ENCODE measurements at places on chromosomes 1 and 21.

DNA sequence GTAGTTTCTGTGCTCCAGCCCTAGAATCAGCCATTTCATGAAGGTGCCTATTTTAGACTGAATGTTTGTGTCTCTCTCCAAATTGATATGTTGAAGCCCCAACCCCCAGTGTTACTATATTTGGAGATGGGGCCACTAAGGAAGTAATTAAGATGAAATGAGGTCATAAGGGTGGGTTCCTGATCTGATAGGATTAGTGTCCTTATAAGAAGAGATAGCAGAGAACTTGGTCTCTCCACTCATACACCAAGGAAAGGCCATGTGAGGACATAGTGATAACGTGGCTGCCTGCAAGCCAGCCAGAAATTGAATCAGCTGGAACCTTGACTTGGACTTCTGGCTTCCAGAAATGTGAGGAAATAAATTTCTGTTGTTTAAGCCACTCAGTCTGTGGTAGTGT is 12.3 kb downstream of the RAVER2 start:
- no peak for DNase-seq

GRCh38 chr21:31483146-31483545 is 139.1 kb upstream of the TIAM1 start:
- DNase-seq, result no peak

DNA sequence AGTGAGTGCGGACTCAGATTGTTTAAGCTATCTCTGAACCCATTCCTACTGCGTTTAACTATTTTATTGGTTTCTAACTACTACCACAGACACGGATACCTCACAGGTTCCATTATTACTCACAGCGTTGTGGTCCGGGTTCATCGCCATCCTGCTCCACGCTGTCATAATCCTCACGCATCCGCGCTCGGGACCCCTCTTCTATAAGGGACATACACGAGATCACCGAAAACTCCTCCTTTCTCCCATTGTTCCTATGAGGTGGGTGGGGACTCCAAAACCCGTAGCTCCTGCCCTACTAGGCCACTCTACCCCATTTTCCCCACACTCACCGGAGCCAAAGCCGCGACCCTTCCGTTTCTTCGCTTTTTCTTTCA is 610 bp downstream of the RBM8A start:
- DNase-seq, result no peak

DNA sequence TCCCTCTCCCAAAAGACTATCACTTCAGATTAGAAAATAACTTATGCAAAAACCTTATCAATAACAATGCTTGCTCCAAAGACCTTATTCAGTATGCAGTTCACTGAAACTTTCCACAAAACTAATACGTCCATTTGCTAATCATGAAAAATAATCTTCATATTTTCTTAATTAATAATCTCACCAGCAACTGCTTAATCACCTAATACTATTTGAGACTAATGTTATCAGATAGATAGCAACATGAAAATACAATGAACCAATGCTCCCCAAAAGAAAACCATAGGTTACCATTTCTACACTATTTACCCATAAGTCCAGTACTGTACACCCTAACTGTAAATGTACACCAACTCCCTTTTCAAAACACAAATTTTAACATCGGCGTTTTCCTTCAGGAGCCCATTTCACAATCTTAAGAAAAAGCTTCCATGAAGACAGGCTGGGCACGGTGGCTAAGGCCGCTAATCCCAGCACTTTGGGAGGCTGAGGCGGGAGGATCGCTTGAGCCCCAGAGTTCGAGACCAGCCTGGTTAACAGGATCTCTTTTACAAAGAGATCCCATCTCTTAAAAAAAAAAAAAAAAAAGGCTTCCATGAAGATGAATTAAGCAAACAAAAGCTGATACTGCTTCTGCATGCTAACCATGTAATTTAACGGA is 1.7 kb downstream of the GNB1 start:
- no peak for DNase-seq

- DNase-seq, result no peak
Observed at GRCh38 chr1:160911925-160912324, 26.9 kb upstream of the ITLN1 start.

GRCh38 chr1:8370046-8370881 is 52.4 kb downstream of the SLC45A1 start:
- no peak for DNase-seq

- no peak for DNase-seq
Observed at GRCh38 chr1:161196521-161197451, 2.1 kb downstream of the ADAMTS4 start.

GRCh38 chr1:89361681-89362080 is 2.2 kb upstream of the GBP6 start:
- no peak for DNase-seq

DNA sequence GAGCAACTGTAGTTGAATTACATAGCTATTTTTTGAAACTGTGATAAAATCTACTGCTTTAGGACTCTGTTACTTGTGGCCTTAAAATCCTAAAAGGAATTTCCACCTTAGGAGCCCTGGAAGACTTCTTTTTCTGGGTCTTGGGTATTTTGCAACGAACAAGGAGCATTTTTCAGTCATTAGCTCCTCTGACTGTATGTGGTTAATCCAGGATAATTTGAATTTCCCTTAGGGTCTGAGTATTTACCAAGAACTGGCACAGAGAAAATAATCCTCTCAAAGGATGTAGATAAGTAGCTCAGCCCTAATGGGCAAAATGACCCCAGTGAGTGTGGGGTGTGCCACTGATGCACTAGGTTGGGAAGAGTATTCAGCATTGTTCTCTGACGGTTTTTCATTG is 170.4 kb downstream of the VAV3 start:
- no peak for DNase-seq

- no peak for DNase-seq
Observed at GRCh38 chr1:113223546-113223945, 150.5 kb downstream of the LRIG2 start.

DNA sequence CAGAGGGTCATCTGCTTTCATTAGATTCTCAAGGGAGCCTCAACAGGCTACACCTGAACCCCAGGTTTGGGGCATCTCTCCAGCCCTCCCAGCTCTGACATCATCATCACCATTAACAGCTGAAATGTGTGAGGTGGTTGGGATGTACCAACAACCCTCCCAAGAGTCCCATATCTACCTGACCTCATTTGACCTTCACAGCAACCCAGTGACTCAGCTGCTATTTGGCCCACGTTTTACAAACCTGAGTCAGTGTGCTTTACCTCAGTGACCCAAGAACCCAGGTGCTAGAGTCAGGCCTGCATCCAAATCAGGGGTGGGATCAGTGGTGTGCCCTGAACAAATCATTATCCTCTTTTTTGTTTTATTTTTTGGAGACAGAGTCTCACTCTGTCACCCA is 53.3 kb upstream of the TINAGL1 start:
- no peak for DNase-seq

- no peak for DNase-seq
Observed at GRCh38 chr1:11053758-11054137, 6.1 kb downstream of the SRM start.

DNA sequence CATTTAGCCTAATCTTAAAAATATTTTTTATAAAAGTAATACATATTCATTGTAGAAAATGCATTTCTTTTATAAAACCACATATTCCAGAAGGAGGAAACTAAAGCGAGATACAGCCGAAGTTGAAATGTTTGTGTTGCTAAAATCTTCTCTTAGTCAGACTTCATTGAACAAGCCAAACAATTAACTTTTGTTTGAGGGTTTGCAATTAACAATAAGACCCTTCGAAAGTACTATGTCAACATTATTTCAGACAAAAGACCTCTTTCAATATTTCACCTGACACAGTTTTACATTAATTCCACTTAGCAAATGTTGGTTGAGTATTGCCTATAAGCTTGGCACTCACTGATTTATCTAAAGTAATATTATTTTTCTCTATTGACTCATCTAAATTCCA is 354.0 kb upstream of the ADAMTS5 start:
- no peak for DNase-seq

DNA sequence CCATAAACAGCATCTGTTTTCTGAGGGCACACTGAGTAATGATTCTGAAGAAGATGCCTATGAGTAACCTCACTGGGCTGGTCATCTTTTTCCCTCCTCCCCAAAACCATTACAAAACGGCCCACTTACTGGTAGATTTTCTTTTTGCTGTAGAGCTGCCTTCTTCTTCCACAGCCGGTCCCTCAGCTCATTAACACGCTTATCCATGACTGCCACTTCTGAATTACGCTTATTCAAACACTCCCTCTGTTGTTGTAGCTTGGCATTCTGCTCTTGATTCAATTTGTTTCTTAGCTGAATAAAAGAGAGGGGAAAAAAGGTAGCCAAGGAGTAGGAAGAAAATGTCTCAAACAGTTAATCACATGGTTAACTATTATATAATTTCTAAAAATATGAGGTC is 43.1 kb downstream of the TP53BP2 start:
- no peak for DNase-seq

DNA sequence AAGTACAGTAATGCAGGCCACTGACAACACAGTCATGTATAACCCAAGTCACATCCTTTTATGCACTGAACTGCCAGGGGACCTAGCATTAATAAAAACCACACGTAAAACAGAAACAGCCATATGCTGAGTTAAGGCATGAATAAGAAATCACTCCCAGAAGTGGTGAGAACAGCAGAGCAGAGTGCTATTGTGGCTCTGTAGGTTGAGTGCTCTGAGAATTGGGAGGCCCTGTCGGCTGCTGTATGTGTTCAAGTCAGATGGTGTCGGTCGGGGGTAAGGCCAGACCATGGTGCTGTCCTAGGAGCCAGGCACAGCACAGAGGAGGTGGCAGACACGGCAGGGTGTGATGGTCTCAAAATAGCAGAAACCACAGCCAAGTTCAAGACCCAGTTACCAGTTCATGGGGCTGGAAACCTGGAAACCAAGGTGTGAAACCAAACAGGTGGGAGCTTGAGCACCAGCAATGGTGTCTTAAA is 126.6 kb upstream of the COA6 start:
- DNase-seq, result peak; percentile 43

DNA sequence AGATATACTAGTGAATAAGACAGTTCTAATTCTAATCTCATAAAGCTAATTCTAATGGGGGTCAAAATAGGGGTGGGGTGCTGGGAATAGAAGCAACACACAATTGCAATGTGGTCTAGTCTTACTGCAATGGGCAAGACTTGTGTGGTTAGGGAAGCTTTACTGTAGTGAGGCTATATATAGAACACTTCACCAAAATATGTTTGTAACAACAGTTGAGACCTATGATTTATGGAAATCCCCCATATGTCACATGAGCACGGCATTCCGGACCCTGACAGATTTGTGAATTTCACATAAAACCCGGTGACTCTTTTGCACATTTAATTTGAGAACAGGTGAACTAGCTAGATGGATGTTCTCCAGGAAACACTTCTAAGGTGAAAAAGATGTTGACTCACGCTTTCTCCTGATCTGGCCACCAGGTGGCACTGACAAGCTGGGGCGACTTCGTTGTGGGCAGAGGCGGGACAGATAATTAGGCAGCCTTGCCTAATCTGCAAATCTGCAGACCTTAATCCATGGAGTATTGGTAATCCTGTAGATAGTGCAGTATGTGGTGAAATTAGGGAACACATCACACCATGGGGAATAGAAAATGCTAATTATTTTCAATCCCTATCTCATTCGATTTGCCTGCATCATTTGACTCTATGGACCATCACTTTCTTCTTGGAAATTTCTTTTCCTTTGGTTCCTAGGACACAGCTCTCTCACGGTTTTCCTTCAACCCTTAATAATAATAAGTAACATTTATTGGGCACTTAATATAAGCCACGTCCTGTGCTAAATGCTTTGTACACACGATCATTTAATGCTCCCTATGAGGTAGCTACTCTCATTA is 37.7 kb downstream of the KIAA0040 start:
- DNase-seq, result peak; percentile 70

DNA sequence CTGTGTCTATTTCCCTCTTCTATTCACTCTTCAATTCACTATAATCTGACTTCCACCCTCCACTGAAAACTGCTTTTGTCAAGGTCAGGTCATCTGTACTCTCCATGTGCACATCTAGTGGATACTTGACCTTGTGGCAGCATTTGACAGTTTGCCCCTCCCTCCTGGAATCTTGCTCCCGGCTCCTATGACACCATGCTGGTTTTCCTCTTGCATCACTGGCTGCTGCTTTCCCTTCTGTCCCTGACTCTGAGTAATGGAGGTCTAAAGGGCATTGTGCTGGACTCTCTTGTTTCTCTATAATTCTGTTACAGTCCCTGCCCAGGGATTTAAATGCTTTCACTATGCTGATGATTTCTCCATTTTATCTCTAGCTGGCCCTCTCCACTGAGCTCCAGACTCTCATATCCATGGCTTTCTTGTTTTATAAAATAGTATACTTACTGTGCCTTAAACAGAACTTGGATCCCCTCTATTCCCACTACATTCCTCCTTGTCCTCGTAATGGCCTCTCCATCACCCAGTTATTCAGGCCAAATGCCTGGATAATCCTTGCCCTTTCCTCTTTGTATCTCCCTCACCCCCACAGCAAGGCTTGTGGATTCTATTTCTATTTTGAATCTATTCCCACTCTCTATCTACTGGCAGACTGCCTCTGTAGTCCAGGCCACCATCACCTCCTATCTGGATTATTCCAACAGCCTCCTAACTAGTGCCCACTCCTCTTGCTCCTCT is 36.8 kb upstream of the PODN start:
- no peak for DNase-seq

DNA sequence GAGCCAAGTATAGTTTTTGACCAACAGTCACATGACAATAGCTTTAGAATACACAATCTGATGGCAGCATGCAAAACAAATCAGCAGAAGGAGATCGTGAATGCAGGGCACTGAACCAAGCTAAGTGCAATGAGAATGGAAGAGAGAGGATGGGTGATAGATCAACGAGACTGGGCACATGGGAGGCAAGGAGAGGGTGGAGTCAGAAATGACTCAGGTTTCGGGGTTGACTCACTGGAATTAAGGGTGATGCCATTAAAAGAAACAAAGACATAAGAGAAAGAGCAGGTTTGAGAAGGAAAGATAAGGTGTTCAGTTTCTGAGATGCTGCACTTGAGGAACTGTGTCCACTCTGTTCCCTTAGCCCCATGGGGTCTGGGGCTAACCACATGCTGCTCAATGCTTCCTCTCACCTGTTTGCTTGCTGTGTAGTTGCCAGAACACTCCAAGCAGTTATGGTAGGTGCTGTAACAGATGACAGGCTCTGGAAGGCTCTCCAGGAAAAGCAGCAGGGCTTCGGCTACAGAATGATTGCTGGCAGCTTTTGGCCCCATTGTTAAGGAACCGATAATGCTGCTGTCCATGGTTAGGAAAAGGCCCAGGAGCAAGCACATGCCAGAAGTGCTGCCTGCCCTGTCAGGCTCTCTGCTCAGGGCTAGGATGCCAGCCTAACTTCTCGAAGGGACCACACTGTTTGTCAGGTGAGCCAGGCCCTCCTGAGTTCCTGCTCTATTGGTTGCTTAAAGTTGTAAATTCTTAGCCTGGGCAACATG is 6.1 kb upstream of the MTF1 start:
- no peak for DNase-seq

GRCh38 chr1:172135076-172135672 is 285.3 kb upstream of the C1orf105 start:
- DNase-seq, result peak; percentile 16

GRCh38 chr21:45073301-45074047 is 906 bp upstream of the ADARB1 start:
- DNase-seq, result peak; percentile 45
